A549 treated with Mapracorat at 1 μM for 4 hours (cell line): ENCODE measurements at places on chromosomes 2 and 18. TPM values are rescaled to one million over a fixed set of nuclear protein-coding genes. Genes with fewer than 3 reads are reported as not detected.

The LOXL3 gene
- 0.20 to 0.50 TPM (median 0.44 TPM) in 5 replicates for total RNA-seq

The SGO2 gene
- 11.2 to 13.7 TPM (median 12.8 TPM) in 5 replicates for total RNA-seq

The SLC35F6 gene
- 32.7 to 38.7 TPM (median 35.5 TPM) in 5 replicates for total RNA-seq

The ASXL3 gene
- total RNA-seq: not detected in 5 replicates

The RAB27B gene
- total RNA-seq: 9.1 to 13.0 TPM (median 10.5 TPM) in 5 replicates

The STEAP3 gene
- 42.5 to 52.2 TPM (median 47.0 TPM) in 5 replicates for total RNA-seq

The CNDP1 gene
- total RNA-seq: not detected in 5 replicates

The HOXD9 gene
- total RNA-seq: 1.1 to 1.8 TPM (median 1.6 TPM) in 5 replicates

The DNAH7 gene
- total RNA-seq: 0.84 to 1.3 TPM (median 1.0 TPM) in 5 replicates

The PTPN18 gene
- 26.2 to 31.3 TPM (median 29.4 TPM) in 5 replicates for total RNA-seq

The SFT2D3 gene
- total RNA-seq: 4.4 to 7.1 TPM (median 5.9 TPM) in 5 replicates

The TTC32 gene
- total RNA-seq: 10.5 to 14.8 TPM (median 13.5 TPM) in 5 replicates

The SERPINB10 gene
- total RNA-seq: not detected in 5 replicates

The LYG1 gene
- 0.54 to 1.9 TPM (median 1.1 TPM) in 5 replicates for total RNA-seq

The UGT1A9 gene
- 3.7 to 5.0 TPM (median 4.1 TPM) in 5 replicates for total RNA-seq

The CTLA4 gene
- total RNA-seq: not detected in 5 replicates

The TRABD2A gene
- total RNA-seq: 10.3 to 14.7 TPM (median 12.5 TPM) in 5 replicates

The XDH gene
- 1.1 to 1.7 TPM (median 1.1 TPM) in 5 replicates for total RNA-seq

The REEP1 gene
- total RNA-seq: 0.88 to 1.3 TPM (median 1.2 TPM) in 5 replicates

The PER2 gene
- 5.5 to 7.3 TPM (median 6.8 TPM) in 5 replicates for total RNA-seq

The NLRC4 gene
- 0.05 to 0.09 TPM (median 0.05 TPM) in 4 of 5 replicates, not detected in the other for total RNA-seq

The C2orf92 gene
- 0.55 to 1.2 TPM (median 0.66 TPM) in 5 replicates for total RNA-seq

The BOLL gene
- total RNA-seq: not detected in 5 replicates

The GPR35 gene
- 0.50 to 1.1 TPM (median 0.67 TPM) in 5 replicates for total RNA-seq

The PHOSPHO2 gene
- total RNA-seq: 2.0 to 3.6 TPM (median 2.3 TPM) in 5 replicates

The HRH4 gene
- not detected in 5 replicates for total RNA-seq

The LMAN2L gene
- 18.2 to 21.0 TPM (median 20.2 TPM) in 5 replicates for total RNA-seq

The SFTPB gene
- total RNA-seq: 0.05 to 0.53 TPM (median 0.09 TPM) in 5 replicates

The RBM44 gene
- 0.10 to 0.35 TPM (median 0.22 TPM) in 5 replicates for total RNA-seq

The HNMT gene
- 0.53 to 1.4 TPM (median 0.71 TPM) in 5 replicates for total RNA-seq

The CCDC121 gene
- 3.4 to 4.3 TPM (median 3.8 TPM) in 5 replicates for total RNA-seq

The NMUR1 gene
- not detected in 5 replicates for total RNA-seq

The SRD5A2 gene
- total RNA-seq: 0.03 to 0.04 TPM (median 0.03 TPM) in 3 of 5 replicates, not detected in the others

The PROKR1 gene
- not detected in 5 replicates for total RNA-seq

The GAD1 gene
- total RNA-seq: 0.26 to 0.83 TPM (median 0.76 TPM) in 5 replicates

The DNAH6 gene
- total RNA-seq: 0.02 to 0.12 TPM (median 0.05 TPM) in 5 replicates

The ARHGAP28 gene
- 0.02 to 0.49 TPM (median 0.12 TPM) in 3 of 5 replicates, not detected in the others for total RNA-seq

The DSG3 gene
- 0.03 to 0.04 TPM in 2 of 5 replicates, not detected in the others for total RNA-seq

The OSR1 gene
- total RNA-seq: 6.4 to 10.3 TPM (median 6.6 TPM) in 5 replicates

The SP5 gene
- 0.06 TPM in 1 of 5 replicates, not detected in the others for total RNA-seq

The SPRED2 gene
- 26.9 to 36.0 TPM (median 30.9 TPM) in 5 replicates for total RNA-seq

The GKN1 gene
- 0.30 to 1.00 TPM (median 0.56 TPM) in 5 replicates for total RNA-seq

The QPCT gene
- 20.4 to 22.7 TPM (median 21.6 TPM) in 5 replicates for total RNA-seq

The SLC38A11 gene
- not detected in 5 replicates for total RNA-seq

The TUBA4B gene
- total RNA-seq: 0.13 to 0.28 TPM (median 0.18 TPM) in 4 of 5 replicates, not detected in the other

The CGREF1 gene
- 7.3 to 9.0 TPM (median 8.4 TPM) in 5 replicates for total RNA-seq

The C2orf66 gene
- 0.07 to 0.14 TPM (median 0.09 TPM) in 3 of 5 replicates, not detected in the others for total RNA-seq

The TSPYL6 gene
- not detected in 5 replicates for total RNA-seq

The UPP2 gene
- total RNA-seq: not detected in 5 replicates

The UGT1A4 gene
- total RNA-seq: 0.07 to 0.12 TPM in 2 of 5 replicates, not detected in the others

The TSN gene
- total RNA-seq: 57.1 to 66.5 TPM (median 63.1 TPM) in 5 replicates

The MROH2A gene
- 0.12 to 0.26 TPM (median 0.18 TPM) in 4 of 5 replicates, not detected in the other for total RNA-seq

The ACKR3 gene
- 12.5 to 17.9 TPM (median 14.4 TPM) in 5 replicates for total RNA-seq

The RBBP8 gene
- 19.9 to 28.4 TPM (median 21.6 TPM) in 5 replicates for total RNA-seq

The RFTN2 gene
- 0.02 TPM in 1 of 5 replicates, not detected in the others for total RNA-seq

The E2F6 gene
- 21.3 to 25.5 TPM (median 24.7 TPM) in 5 replicates for total RNA-seq

The TTN gene
- under 0.01 TPM in 4 of 5 replicates, not detected in the other for total RNA-seq
